ENCODE measurements at places on chromosomes 12 and 14.

DNA sequence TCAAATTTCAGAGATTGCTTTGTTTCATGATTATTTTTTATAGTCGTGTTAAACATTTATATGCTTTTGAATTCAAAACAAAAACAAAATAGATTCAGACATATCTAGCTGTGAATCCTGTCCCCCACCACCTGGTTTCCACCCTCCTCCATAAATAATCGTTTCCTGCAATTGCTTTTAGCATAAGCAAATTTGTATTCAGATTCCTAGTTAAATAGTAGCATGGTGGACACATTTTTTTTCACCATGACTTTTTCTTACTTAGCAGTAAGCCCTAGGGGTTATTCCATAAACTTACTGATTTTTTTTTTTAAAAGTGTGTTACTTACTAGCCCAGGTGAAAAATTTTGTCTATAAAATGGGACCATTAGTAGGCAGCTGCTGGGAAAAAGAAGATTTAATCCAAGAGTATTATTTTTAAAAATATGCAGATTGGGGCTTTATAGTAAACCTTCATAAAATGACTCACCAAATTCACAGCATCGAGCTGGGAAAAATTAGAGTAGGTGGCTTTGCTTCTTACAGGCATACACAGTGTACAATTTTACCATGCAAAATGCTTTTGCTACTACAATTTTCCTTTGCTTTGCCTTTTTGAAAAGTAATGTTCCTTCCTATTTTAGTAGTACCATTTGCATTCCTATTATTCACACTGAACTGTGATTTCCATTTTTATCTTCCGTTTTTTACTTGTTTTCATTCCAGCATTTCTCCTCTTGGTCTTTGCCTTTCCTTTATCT lies 117.8 kb downstream of the BTG1 start:
- DNase-seq, result no peak

DNA sequence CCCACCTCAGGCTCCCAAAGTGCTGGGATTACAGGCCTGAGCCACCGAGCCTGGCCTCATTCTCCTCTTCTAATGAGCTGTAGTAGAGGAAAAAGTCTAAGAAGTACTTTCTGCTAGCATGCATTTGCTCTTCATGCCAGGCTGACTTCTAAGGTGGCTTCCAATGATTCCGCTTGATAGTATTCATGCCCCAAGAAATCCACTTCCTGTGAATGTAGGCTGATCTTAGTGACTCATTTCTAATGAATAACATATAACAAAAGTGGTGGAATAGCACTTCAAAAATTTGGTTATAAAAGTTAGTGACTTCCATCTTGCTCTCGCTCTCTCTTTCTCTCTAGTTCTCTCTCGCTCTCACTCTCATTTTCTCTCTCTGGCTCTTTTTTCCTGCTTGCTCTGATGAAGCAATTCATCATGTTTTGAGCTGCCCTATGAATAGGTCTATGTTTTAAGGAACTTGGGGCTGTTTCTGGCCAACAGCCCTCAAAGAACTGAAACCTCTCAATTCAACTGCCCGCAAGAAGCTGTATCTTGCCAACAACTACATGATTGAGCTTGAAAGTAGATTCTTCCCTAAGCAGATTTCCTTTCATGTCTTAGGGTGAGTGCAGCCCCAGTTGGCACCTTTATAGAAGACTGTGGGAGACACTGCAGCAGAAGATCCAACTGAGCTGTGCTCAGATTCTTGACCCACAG lies 282.9 kb downstream of the RMST start:
- DNase-seq, result no peak

DNA sequence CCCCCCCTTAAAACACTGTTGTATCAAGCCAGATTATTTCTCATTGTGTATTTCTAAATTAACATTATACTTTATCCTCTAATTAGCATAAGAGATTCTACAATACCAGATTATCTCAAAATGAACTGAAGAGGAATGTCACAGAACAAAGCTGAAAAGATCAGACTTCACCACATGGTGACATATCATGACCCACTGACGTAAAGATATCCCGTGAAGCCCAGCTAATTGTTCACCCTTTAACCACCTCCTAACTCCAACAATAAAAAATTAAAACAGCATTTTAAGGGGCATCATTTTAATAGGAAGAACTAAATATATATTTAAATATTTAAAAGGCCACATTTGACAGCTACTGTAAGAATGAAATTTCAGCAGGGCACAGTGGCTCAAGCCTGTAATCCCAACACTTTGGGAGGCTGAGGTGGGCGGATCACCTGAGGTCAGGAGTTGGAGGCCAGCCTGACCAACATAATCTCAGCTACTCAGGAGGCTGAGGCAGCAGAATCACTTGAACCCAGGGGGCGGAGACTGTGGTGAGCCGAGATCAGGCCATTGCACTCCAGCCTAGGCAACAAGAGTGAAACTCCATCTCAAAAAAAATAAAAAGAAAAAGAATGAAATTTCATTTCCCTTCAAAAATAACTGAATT lies 29.0 kb downstream of the CDK17 start:
- DNase-seq, result no peak

GRCh38 chr12:50249464-50250182 lies 33.7 kb downstream of the LIMA1 start:
- peak; percentile 23 for DNase-seq

GRCh38 chr12:47729233-47729632 lies 3.9 kb upstream of the ENDOU start:
- DNase-seq, result no peak

DNA sequence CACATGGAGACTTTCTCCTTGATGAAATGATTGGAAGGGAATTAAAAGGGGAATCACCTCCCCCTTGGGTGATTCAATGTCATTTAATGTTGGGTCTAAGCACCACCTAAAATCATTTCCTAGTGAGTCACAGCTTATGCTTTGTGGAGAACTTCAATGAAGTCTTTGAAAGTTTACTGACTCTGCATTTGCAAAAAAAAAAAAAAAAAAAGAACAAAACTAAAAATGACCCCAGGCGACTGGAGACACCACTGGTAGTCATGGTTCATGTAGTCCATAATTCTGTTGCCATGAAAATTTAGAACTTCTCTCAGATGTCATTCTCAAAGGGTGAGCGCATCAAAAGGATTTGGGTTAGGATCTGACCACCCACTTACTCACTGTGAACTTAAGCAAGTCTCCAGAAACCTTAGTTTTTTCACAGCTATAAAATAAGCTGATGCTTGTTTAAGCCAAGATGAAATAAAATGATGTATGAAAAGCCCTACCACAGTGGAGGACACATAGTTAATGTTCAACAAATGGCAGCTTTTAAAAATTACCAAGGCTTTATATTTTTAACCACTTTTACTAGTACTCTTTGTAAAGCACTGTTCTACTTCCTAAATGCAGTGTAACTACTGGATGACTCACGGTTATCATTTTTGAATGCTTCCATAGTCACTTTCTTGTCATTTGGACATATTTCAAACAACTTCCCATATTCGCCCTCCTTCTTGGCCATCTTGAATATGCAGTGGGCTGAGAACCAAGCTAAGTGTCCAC lies 18.1 kb upstream of the KSR2 start:
- DNase-seq, result no peak

GRCh38 chr12:120538281-120539156 lies 4.4 kb downstream of the RNF10 start:
- no peak for DNase-seq

DNA sequence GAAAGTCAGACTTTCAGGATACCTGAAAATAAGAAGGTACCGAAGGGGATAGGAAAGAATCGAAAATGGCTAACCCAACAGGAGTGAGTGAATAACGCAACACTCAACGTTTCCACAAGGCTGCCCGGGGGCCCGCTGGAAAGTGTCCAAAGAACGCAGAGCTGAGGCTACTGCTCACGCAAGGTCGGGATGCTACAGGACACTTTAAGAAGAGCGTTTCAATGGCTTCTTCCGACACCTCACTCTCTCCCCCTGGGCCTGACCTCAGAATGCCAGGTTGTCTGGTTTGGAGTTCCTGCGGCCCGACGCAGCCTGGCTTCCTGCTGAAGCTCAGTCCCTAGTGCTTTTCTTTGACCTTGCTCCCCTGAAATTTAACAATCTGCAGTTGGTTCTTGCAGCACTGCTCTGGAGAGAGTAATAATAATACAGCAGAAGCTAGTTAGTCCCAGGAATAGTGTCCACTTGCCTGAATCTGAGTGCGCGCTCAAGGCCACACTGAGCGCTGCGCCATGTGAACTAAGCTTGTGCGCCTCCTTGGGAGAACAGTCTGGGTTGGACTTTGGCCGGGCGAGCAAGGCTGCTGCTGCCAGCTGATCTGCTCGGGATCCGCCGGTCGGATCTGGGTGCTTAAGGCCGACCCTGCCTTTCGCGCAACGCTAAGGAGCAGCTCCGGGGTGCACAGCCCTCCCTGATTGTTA lies 2.0 kb upstream of the ALX1 start:
- DNase-seq, result no peak

DNA sequence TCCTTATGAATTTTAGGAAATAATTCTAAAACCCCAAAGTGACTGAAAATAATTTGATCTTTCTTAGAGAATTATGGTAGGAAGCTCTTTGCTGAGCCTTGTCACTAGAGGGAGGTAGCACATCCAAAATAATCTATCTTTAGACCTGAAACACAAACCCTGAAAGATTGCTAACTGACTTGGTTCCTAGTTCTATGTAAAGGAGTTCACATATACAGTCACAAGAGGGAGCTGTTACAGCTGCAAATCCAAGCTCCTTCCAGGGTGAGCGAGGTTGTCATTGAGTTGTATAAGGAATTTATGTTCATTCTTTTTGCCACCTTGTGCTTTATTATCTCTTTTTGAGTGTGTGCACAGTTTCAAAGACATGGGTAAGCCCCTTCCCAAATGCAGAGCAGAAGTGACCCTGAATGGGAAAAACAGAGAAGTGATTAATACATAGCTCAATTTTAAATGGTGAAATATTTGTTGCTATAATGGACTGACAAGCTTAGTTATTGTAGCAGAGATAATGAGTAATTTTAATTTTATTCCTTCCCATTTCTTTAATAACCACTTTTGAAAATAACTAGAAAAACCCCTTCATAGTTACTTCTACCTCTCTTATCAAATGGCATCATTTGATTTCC lies 387.9 kb downstream of the DAD1 start:
- peak; percentile 24 for DNase-seq

GRCh38 chr12:54006559-54007220 lies 2.1 kb upstream of the HOXC8 start:
- DNase-seq, result no peak

DNA sequence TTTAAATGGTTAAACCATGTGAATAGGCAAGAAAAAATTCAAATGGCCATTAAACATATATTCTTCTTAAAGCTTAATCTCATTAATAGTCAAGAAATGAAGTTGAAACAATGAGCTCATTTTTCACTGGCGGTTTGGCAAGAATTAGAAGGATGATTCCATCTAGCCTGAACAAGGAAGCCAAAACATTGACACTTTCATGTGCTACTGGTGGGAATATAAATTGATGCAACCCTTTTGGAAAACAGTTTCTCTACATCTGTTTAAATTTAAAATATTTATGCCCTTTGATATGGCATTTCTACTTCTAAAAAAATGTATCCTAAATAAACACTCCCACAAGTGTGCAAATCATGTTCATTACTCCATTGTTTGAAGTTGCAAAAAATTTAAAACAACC lies 174.7 kb upstream of the HIF1A start:
- no peak for DNase-seq

DNA sequence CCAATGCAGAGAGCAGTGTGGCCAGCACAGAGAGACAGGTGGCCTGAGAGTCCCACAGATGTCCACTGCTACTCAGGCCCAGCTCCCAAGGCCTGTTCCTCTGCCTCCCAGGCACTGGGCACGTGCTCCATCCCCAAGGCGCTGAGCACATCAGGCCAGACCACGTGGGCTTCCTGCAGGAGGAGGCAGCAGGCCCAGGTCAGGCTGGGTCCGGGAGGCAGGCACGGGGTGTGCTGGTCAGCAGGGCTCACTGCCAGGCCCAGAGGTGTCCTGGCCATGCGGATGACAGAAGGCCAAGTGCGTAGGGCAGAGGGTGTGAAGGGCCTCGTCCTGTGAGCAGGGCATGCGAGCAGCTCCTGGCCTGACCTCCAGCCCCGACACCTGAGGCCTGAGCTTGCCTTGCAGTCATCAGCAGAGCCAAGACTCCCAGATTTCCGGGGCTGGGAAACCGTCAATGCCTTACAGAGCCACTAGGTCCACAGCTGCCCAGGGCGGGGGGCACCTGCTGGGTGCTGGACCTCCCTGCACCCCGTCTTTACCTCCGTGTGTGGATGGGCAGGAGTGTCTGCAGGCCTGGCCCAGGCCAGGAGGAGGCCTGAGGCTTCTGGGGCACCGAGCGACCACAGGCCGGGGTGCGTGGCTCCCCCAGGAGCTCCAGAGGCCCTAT lies 14.9 kb downstream of the TRMT61A start:
- DNase-seq, result no peak

DNA sequence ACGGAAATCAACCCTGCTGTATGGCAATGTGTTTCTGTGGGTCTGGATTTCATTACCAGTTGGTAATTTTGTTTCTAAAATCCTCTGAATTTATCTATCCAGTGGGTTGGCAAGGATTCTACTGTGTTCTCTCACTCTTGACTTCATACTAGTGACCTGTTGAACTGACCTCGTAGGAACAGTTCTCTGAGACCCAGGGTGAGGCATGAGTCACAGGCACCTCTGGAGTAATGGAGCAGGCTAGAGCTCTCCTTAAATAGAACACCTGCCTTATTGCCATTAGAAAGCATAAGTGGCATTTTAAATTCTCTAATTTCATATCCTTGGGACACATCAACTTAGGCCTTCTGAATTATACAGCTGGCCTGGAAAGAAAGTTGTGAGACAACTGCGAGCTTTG lies 258.3 kb upstream of the NAV3 start:
- DNase-seq, result no peak

DNA sequence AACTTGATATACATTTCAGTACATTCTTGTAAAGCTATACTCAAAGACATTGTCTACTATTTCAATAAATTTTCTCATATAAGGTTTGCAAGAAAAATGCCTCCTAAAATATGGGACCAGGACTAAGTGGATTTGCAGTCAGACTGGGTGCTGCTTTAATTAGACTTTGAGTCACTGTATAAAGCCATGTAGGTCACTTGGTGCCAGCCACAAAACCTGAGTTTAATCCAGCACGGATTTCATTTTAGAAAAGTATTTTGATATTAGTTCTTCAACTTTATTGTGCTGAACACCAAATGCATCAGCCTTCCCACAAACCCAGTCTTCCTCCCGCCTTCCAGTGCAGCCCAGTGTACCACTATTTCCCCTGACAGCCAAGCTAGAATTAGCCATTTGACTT lies 9.9 kb upstream of the NID2 start:
- no peak for DNase-seq

GRCh38 chr12:32549675-32550079 lies 129.4 kb upstream of the DNM1L start:
- no peak for DNase-seq

GRCh38 chr12:102512523-102512922 lies 32.2 kb upstream of the IGF1 start:
- no peak for DNase-seq

All from GM20000 (cell line).